Cerebellum (tissue), 4 donors: ENCODE measurements at places on chromosomes 3 and 15.

DNA sequence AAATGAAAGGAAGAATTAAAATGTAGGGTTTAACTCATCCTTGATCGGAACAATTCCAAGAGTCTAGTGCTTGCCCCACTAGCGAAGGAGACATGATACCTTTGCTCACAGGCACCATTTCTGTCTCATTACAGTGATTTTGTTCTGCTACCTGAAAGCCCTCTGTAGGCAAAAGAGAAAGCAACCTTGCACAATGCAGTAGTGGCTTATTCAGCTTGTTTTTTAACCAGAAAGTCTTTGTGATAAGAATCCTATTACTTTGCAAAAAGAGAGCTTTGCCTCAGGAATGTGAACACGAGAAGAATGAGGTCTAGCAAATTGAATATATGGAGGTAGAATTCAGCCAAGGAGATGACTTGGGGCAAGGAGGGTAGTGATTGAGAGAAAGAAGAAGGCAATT, 684.4 kb downstream of the GRM7 start:
- DNase-seq, result no peak

DNA sequence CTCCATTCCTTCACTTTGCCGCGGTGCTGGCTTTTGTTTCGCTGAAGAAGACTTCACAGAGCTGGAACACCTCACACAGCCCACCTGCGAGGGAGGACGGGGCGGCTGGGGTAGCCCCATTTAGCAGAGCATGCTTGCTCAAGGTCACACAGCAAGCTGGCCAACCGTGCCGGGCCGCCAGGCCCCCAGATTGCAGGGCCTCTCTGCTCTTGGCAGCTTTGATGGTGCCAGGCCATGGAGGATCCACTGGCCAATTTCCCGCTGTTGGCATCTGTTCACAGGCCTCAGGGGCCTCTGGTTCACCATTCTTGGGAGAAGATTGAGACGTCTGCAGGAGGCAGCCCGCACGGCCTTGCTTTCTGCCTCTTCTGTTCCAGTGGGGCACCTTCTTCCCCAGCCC, 77.9 kb upstream of the LINGO1 start:
- DNase-seq, result peak; percentile 90

GRCh38 chr3:171129827-171130226, 103.3 kb upstream of the SLC2A2 start:
- DNase-seq, result no peak

GRCh38 chr15:67198157-67198754, 56.2 kb downstream of the AAGAB start:
- no peak for DNase-seq
